Skin of body (tissue), 3 donors: ENCODE measurements at places on chromosomes 2 and 18. TPM values are rescaled to one million over a fixed set of nuclear protein-coding genes. Genes with fewer than 3 reads are reported as not detected.

GRCh38 chr2:100192300-100192699, 49.9 kb upstream of the AFF3 start:
- no peak for DNase-seq

DNA sequence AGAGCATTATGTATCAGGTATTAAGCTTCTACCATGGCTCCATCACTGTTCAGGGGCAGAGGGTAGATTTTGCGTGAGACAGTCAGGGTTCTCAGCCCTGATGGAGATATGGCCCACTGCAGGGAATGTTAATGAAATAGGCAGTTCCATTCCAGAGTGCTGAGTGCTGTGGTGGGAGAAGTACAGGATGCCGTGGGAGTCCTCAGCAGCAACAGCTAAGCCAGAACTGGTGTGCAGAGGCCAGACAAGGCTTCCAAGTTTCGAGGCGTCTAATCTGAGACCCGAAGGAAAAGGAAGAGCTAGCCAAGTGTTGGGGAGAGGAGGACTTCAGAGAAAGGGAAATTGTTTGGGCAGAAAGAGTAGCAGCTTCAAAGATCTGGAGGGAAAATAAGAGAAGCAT, 30.2 kb upstream of the MAPRE2 start:
- DNase-seq = no peak

GRCh38 chr18:46072376-46072867, 362 bp upstream of the PSTPIP2 start:
- DNase-seq = no peak

Gene RAX
- total RNA-seq = 0.39 TPM
